ENCODE measurements at places on chromosomes 13 and 19. TPM values are rescaled to one million over a fixed set of nuclear protein-coding genes. Genes with fewer than 3 reads are reported as not detected.
A peak's percentile ranks its signal among the peaks of the same experiment; 100 is the strongest.

- DNase-seq, result no peak
Observed at GRCh38 chr13:26186995-26187394, 35.1 kb downstream of the RNF6 start.

DNA sequence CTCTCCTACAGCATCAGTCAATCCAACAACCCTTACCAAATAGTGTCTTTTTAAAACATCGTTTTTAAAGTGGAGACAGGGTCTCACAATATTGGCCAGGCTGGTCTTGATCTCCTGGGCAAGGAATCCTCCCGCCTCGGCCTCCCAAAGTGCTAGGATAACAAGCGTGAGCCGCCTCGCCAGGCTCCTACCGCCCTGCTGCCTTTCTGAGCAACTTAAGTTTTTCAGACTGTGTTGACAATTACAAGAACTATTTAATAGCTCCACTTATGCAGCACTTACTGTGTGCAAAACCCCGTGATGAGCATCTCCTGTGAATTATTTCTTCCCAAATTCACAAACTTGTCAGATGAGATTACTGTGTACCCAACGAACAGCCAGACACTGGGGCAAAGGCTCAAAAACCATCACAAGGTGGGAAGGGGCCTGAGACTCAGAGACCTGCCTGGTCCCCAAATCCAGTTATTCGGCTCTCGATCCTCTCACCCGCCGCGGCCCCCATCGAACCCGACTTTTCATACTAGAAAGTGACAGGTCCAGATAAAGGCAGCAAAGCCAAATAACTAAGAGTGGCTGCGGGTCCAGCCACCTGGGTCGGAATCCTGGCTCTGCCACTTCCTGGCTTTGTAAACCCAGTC lies 581 bp downstream of the RPL18 start:
- DNase-seq, result no peak

DNA sequence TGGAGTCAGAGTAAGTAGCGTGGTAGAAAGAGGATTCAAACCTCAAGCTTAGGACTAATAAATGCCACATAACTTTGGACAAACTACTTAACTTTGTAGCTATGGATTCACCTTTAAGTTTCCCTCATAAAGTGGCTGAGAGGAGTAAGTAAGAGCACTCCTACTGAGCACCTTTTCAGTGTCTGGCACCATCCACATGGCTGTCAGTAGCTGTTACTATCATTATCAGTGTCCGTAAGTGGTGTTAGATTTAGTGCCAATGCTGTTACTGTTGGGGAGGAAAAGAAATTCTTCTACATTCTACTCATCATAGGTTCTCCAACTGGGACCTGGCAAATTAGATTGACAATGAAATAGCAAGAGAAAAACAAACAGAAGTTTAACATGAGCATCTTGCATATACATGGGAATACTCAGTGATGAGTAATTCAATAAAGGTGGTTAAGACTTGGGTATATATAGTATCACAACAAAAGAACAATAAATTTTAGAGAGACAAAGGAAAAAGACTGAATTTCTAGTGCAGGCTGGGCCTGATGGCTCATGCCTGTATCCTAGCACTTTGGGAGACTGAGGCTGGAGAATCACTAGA lies 165.6 kb upstream of the NBEA start:
- DNase-seq, result no peak

DNA sequence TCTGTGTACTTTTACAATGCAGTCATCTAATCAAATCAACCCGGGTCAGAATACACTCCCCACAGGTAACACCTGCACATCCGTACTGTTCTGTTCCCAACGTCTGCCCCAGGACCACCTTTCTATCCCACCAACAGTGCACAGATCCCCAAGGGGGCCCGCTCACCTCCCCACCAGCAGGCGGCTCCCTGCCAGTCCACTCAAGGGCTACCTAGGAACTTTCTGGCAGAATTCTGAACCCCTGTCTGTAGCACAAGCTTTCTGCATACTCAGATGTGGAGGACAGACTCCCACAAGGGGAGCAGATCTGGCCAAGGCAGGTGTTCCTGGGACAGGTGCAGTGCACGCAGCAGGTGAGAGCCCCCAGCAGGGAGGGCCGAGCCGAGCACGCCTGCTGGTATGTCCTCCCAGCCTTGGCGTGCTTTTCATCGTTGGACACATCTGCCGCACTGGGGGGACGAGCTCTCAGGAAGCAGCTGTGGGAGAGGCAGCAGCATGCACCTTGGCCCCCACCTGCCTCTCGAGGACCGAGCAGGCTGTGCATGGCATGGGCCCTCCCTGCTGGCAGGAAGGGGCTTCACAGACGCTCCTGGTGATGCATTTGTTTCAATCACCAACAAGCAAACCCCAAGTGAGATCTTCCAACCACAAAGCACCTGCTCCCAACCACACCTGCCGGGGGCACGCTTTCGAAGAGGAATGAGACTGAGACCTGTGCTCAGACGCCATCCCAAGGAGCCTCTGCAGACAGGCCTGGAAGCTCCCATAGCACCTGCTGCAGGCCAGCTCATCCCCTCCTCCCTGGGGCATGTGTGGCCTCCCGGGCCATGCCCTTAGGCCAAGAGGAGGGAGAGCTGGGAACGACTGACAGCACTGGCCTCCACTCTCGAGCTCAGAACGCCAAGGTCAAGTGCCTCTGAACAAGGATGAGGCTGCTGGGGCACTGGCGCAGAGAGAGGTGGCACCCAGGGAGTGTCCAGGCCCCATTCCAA lies 35.9 kb downstream of the RAB20 start:
- DNase-seq, result peak; percentile 44

- DNase-seq, result peak; percentile 88
Observed at GRCh38 chr13:102983496-102983895, 82.7 kb downstream of the SLC10A2 start.

DNA sequence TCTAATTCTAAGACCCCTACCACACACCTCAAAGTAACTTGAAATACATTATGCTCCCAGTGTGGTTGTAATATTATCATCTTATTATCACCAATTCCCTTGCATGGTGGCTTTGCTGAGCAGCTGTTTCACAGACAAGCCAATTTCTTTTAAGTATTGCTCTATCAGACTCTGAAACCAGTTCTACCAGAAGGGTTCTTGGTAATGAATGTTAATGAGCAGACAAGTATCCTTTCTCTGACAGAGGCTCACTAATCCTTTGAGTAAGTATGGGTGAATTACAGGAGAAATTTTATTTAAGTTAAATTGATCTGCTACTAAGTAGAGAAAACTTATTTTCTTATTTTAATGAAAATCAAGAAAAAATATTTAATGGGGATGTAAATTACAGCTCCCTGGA lies 326.0 kb downstream of the GPC6 start:
- no peak for DNase-seq

DNA sequence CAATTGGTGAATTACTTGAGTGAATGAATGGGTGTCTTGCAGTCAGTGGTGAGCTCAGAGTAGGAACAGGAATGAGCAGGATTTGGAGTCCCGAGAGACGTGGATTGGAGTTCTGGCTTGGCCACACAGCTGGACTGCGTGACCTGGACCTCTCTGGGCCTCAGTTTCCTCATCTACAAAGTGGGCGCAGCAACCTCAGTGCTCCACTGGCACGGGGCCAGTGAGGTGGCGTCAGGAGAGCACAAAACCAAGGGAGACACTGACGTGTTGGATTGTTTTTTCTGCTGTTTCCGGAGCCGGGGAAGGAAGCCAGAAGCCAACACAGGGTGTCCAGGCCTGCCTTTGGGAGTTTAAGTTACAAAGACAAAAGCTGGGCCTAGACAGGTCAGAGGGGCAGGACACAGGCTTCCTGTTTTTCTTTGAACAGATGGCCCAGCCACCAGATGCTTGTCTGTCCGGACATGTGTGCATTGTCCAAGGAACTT lies 6.5 kb upstream of the DOCK6 start:
- DNase-seq, result peak; percentile 16

DNA sequence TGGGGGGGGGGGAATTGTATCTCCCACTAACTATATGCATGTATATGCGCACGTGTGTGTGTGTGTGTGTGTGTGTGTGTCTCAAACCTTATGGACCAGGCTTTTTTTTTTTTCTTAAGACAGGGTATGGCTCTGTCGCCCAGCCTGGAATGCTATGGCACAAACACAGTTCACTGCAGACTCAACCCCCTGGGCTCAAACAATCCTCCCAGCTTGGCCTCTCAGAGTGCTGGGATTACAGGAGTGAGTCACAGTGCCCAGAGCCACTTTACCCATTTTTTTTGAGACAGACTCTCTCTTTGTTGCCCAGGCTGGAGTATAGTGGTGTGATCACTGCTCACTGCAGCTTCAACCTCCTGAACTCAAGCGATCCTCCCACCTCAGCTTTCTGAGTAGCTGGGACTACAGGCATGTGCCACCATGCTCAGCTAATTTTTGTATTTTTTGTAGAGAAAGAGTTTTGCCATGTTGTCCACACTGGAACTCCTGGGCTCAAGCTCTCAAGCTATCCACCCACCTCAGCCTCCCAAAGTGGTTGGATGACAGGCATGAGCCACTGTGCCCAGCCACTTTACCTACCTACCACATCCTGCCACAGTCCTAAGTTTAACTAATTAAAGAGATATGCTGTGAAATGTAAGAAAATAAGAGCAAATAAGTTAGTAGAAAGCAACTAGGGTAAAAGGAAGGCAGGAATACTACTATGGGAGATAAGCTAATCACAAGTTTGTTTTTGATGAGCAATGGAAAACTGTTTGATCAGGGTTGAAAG lies 2.4 kb downstream of the ZMYM5 start:
- peak; percentile 81 for DNase-seq

DNA sequence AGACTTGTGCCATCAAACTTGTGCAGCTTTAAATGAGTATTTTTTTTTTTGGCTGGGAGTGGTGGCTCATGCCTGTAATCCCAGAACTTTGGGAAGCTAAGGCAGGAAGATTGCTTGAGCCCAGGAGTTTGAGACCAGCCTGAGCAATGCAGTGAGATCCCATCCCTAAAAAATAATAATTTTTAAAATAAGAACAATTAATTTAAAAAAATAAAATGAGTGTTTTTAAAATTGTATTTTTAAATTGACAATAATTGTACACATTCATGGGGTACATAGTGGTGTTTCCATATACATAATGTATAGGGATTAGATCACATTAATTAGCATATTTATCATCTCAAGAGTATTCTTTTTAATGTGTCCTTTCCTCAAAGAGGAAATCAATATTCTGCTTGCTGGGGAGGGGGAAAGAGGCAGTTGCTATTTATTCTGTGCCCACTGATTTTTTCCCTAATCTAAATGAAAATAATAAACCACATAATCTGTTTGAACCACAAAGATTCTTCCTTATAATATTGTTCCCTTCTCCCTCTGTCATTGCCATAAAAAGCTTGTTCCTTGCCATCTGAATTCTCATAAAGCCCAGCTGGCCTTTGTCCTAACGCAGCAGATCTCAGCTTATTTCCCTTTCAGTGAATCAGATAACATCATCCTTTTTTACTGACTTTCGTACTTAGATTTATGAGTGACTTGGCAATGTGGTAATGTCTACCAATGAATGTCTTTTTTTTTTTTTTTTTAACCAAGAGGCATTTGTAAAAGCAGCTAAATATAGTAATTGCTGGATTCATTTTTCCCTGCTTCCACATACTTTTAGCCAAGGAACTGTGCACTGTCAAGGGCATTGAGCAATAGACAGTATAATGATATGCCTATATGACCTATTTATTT lies 81.8 kb upstream of the RUBCNL start:
- no peak for DNase-seq

DNA sequence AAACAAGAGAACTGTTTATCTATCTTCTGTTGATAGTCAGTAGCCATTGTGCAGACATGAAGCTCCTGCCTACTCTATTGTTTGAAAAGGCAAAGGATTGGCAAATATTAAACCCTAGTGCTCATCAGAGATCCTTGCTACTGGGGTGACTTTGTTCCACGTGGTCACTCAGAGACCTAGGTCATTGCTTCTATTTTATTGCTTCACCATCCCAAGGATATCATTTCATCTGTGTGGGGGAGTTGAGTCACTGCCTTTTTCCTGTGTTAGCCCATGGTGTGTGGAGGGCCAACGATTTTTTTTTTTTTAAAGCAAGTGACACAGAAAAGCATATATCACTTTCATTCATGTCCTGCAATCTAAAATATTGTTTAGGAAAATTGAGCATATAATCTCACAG lies 254.1 kb upstream of the RXFP2 start:
- DNase-seq, result no peak

DNA sequence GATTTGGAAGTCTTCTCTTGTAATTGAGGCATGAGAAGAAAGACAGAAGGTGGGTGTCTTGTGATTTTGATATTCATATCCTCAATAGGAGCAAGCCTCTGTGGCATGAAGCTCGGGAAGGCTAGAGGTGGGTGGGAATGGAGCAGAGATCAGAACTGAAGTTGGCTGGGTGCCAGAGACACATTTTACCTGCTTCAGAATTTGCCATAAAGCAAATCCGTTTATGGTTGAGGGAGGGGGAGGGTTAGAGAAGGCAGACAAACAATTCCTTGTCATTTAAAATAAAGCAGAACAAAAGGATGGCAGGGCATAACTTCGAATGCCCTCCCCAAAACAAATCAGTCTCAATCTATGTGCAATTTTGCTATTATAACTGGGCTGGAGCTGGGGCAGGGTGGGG lies 305.9 kb downstream of the KLF5 start:
- DNase-seq, result no peak

DNA sequence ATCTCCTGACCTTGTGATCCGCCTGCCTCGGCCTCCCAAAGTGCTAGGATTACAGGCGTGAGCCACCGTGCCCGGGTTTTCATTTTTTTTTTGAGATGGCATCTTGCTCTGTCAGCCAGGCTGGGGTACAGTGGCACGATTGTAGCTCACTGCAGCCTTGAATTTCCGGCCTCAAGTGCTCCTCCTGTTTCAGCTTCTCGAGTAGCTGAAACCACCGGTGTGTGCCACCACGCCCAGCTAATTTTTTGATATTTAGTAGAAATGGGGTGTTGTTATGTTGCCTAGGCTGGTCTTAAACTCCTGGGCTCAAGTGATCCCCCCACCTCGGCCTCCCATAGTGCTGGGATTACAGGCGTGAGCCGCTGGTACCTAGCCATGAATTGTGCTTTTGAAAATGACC lies 5.9 kb downstream of the ADAT3 start:
- no peak for DNase-seq

The PSG3 gene
- 0.50 TPM for total RNA-seq

The POSTN gene
- total RNA-seq, result 1.6 TPM

The ZNF221 gene
- 13.7 TPM for total RNA-seq

The SYDE1 gene
- 12.9 TPM for total RNA-seq

The COL4A2 gene
- 1,465 TPM for total RNA-seq

The PBX4 gene
- total RNA-seq, result 2.6 TPM

The GTPBP3 gene
- 19.6 TPM for total RNA-seq

The TNFSF11 gene
- not detected for total RNA-seq

The ADGRE3 gene
- total RNA-seq, result not detected
